AG09319 (cell line): ENCODE measurements at places on chromosomes 7 and 10.

GRCh38 chr7:80134536-80135308 lies at the start of gene GNAI1:
GNAI1 (plus strand) TSS chr7:80134831; CDS start chr7:80135161, 330 bp downstream.
- DNase-seq, result peak; percentile 57

DNA sequence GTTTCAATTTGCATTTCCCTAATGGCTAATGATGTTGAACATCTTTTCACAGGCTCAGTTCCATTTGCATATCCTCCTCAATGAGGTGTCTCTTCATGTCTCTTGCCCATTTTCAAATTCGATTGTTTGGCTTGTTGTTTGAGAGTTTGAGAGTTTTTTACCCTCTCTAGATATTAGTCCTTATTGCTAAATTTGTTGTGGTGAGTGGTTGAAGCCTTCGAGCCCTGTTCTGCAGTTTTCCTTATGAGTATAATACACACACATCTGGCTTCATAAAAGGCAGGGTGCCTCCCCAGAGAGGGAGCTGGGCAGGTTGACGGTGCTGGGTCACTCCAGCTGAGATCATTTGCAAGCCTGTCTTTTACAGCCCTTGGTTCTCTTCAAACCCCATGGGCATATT lies 65.1 kb downstream of the RGS10 start:
- DNase-seq, result no peak

DNA sequence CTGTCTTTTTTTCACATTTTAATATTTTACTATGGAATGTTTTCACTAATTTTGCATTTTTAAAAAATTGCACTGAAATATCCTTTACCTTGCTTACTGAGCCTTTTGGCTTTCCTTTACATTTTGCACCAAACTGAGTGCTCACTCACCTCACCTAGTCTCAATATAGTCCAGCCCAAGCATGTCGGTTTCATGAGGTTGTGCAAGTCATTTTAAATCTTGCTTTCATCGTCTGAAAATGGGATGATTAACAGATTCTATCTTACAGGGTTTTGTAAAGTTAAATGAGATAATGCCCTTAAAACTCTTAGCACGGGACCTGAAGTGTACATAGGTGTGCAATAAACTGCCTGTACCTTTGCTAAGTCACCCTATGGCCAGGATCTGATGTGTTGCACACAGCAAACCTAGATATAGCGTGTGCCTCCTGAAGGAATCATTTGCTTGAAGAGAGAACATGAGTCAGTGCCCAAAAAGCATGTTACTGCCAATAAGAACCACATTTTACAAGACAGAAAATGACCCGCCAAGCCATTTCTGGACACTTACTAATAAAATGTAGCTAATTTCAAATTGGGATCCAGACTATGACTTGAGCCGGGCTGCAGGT lies 199.8 kb downstream of the JCAD start:
- DNase-seq, result no peak

GRCh38 chr7:149615690-149616270 lies 118.2 kb upstream of the ZNF746 start:
- no peak for DNase-seq

- DNase-seq, result no peak
Observed at GRCh38 chr7:16428672-16429071, 7.3 kb upstream of the CRPPA start.

DNA sequence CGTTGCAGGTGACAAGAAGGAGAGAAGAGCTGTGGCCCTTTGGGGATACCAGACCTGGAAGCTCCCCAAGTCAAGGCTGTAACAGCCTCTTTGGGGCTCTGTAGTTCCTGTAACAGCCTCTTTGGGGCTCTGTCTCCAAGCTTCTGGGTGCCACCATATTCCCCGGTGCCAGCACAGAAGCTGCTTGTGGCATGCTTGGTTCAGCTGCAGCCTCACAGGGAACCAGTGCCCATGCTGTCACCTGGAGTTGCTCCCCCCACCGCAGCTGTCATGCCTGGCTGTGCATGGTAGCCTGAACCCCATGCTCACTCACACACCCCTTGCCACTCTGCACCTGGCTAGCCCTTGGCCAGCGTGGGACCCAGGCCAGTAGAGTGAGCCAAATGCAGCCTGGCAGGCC lies 109.1 kb downstream of the ELAPOR2 start:
- DNase-seq, result no peak

DNA sequence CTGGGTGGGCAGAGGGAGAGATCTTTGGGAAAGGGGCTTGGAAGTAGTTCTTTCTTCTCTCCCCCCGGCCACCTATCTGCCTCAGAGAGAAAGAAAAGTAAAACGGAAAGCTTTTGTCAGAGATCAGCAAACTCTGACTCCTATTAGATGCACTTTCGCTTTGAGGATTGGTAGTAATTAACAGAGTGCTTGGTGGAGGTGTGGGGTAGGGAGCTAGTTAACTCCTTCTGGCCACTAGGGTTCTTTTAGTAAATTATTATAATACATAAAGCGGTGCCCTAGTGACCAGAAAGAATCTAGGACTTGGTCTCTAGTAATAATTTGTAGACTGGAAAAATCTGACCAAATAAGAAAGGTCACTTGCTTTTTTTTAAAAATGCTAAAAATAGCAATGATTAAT lies 54.6 kb downstream of the CPVL start:
- no peak for DNase-seq

- DNase-seq, result no peak
Observed at GRCh38 chr7:77434570-77435275, 18.6 kb upstream of the GSAP start.

- DNase-seq, result no peak
Observed at GRCh38 chr10:123604506-123604905, 61.6 kb upstream of the GPR26 start.

GRCh38 chr7:48101352-48101751 lies 12.3 kb downstream of the UPP1 start:
- no peak for DNase-seq

GRCh38 chr10:31759124-31759798 lies 169.4 kb downstream of the ARHGAP12 start:
- no peak for DNase-seq
